ENCODE measurements at places on chromosomes 6 and 20. TPM values are rescaled to one million over a fixed set of nuclear protein-coding genes. Genes with fewer than 3 reads are reported as not detected.

- no peak for DNase-seq
These were observed 111.3 kb downstream of the TBX18 start for GRCh38 chr6:84653027-84653551.

DNA sequence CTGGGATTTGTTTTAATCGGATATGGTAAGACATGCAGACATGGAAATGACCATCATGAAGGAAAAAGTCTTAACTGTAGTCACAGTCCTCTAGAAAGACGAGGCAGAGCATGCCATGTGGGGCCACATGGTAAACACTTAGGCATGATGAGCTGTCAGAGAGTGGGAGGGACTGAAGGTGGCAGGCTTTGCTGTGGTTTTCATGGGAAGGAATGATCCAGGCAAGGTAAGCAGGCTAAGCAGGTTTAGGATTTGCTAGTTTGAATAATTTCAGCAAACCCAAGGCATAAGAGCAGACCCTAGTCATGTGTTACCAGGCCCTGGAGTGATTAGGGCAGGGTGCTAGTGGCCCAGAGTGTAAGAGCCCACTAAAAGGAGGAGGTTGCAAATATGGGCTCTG is 47.2 kb upstream of the STMND1 start:
- DNase-seq: no peak

DNA sequence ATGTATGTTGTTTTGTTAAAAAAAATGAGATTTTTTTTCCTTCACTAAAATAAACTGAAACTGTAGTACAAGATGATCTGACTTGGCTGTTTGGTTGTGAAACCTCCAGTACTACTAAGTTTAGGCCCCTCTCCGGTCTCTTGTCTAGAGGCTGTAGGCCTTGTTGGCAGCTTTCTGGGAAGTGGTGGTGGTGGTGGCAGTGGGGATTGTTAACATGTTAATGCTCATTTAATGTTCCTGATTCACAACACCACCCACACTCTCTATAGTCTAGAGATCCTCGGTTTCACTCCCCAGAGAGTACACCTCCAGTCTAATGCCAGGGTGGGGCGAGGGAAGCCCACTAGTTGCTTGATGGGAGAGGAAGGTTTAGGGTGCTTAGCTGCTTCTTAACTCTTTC is 24.1 kb downstream of the STK4 start:
- DNase-seq: no peak

ADGRF4 gene
- 2.3 TPM for total RNA-seq

GRCh38 chr6:139270249-139270648 is 21.5 kb downstream of the TXLNB start:
- DNase-seq: no peak

DNA sequence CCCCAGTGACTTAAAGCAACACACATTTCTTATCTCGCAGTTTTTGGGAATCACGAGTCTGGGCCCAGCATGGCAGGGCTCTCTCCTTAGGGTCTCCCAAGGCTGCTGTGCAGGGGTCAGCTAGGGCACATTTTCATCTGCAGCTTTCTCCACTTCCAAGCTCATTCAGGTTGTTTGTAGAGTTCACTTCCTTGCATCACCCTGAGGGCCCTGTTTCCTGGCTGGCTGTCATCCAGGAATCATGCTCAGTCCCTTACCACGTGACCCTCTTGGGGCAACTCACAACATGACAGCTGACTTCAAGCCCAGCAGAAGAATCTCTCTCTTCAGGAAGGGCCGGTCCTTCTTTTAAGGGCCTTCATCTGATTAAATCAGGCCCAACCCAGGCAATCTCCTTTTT is 21.3 kb downstream of the SNAP25 start:
- DNase-seq: no peak

LHFPL5 gene
- not detected for total RNA-seq

PACRG gene
- 5.6 TPM for total RNA-seq

SLC22A23 gene
- 36.6 TPM for total RNA-seq

Data from type B pancreatic cell (in vitro differentiated cells).